Activated CD8-positive, alpha-beta T cell treated with anti-CD3 and anti-CD28 coated beads for 36 hours (primary cell): ENCODE measurements at places on chromosomes 6 and 20. TPM values are rescaled to one million over a fixed set of nuclear protein-coding genes. Genes with fewer than 3 reads are reported as not detected.

GRCh38 chr6:113031591-113032238, 684.6 kb downstream of the RFPL4B start:
- no peak for DNase-seq

- no peak for DNase-seq
These were observed 15.5 kb downstream of the BHLHE23 start for GRCh38 chr20:62991196-62991807.

- no peak for DNase-seq
These were observed 163.0 kb downstream of the RPS12 start for GRCh38 chr6:132977413-132977812.

Gene DUSP15
- total RNA-seq: not detected

- DNase-seq: no peak
These were observed 141.7 kb downstream of the NKAIN2 start for GRCh38 chr6:123945386-123945785.
